Activated CD4-positive, alpha-beta T cell treated with anti-CD3 and anti-CD28 coated beads, Interleukin-10, Interleukin-2, amounts not matched to agents 100 ng/mL and 50 ng/mL, durations not matched to agents 16 hours and 8 hours (primary cell): ENCODE measurements at places on chromosomes 4 and X.

DNA sequence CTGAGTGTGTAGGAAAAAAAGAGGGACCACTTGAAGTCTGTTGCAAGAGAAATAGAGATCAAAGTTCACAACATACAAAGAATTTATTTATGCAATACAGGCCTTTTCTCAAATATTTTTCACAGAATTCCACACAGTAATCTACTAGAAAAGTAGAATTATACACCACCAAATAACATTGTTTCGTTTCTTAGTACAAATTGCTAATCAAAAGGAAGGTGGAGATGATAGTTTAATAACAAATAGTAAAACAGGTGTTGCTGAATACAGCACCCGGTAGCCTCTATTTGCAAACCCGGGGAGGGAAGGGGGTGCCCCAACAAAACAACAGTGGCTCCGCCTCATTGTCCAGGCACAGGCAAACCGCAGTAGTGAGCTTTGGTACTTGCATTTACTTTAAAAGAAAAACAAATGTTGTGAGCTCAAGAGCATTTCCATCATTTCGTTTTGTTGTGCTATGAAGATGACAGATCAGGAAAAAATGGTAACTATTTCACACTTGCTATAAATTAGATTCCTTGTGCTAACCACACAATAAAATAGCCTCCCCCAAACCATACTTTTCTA, 186.4 kb downstream of the DCLK2 start:
- no peak for DNase-seq

DNA sequence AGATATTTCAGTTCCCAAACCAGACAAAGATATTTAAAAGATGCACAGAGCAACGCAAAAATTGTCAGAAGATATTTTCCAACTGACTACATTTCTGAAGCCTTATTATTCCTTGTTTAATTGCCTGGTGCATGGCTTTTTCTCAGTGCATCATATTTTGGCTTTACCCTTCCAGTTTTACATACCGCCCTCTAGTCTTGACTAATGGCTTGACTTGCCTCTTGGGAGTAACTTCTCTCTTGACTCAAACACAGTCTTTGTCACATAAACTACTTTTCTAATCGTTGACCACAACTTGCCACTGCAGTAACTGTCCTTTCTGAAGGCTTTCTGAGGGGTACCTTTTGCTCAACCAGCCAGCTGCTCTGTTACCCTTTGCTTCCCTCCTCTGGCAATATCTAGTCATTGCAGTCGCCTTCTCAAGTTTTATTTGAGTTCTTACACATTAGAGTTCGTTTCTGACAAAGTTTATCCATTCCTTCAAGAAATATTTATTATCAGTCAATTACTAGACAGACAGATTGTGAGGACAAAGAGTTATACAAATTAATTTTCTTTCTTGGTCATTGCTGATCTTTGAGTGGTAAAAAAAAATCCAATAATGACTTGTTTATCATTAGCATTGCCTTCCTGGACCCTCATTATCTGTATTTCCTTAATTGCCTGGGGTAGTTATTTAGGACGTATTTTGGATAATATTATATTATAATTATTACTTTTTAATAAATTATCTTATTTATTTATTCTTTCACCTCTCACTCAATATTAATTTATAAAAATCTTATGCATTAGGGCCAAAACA, 506.9 kb upstream of the PCDH10 start:
- peak; percentile 22 for DNase-seq

- DNase-seq = no peak
Measured at GRCh38 chr4:100644150-100644549, 126.3 kb upstream of the EMCN start.

DNA sequence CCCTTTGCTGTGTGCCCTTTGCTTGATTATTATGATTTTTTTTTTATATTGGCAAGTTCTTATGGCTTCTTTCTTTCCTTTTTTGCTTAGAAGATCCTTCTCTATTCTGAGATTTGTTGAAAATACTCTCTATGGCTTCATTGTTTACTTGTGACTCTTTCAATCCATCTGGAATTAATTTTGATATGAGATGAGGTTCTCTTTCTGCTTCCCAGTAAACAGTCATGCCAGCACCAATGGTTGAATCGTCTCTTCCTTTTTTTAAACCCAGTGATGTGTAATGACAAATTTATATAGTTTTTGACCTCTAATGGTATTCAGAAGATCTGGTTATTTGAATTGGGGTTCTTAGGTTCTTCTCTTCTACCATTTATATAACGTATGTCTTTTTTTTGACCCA, 121.8 kb downstream of the ARHGAP10 start:
- no peak for DNase-seq

- DNase-seq = peak; percentile 59
Measured at GRCh38 chr4:9812501-9813340, 31.3 kb downstream of the DRD5 start.

GRCh38 chrX:3346501-3347259, at the start of gene MXRA5:
Gene MXRA5 (minus strand): TSS chrX:3346652. CDS start chrX:3343833, 2,819 bp downstream.
- no peak for DNase-seq

DNA sequence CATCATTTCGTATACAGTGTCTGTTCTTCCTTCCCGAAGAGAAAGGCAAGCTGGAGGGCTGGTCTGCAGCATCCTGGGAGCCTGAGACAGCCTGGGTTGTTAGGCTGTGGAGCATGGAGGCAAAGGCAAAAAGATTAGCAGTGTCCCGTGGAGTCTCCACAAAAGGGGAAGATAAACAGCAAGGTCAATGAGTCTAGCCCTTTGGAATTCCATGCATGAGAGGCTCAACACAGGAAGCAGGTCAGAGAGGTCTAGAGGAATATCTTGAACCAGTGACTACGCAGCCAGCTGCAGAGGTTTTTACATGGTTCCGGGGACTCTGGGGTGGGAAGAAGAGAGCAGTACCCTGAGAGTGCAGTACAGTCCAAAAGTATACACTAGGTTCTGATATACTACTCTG, 12.2 kb upstream of the MCF2 start:
- DNase-seq = no peak

DNA sequence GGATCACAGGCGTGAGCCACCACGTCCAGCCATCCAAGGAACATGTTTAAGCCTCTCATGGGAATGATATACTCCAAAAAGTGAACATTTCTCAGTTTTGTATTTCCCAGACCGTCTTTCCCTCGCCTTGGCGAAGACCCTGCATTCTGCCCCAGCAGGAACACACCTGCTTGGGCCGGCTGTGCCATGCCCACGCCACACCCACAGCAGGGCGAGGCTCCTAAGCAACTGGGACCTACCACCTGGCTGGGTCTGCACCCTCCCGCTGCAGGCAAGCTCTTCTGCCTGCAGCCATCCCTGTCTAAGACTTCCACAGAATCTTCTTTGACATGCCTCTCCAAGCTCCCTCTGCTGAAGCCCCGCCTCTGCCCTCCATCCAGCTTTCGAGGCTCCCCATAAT, 3.6 kb downstream of the CCNQ start:
- DNase-seq = no peak

GRCh38 chrX:47186096-47186740, 7.4 kb upstream of the UBA1 start:
- no peak for DNase-seq

DNA sequence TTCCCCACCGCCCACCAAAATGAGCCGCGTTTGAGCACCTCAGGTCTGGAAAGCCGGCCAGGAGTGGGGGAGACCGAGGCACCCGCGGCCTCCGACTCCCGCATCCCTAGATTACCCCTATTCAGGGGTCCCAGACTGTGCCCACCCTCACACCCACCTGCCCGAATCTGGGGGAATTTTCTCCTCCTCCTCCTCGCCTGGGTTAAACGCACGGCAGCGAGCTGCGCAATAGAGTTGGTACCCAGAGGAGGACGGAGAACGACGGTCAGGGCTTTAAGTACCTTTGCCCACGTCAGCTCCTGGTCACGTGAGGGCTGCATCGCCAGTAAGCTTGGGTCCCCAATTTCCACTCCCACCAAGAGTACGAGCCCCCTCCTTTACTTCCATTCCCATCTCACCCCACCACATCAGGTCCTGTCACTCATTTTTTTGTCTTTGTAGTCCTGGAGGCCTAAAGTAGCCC, at the start of gene ARMCX2:
Gene ARMCX2 (minus strand): TSS at position 250 of the 463 bp plus-strand sequence. CDS start 2,262 bp downstream, outside the sequence.
- peak; percentile 13 for DNase-seq

DNA sequence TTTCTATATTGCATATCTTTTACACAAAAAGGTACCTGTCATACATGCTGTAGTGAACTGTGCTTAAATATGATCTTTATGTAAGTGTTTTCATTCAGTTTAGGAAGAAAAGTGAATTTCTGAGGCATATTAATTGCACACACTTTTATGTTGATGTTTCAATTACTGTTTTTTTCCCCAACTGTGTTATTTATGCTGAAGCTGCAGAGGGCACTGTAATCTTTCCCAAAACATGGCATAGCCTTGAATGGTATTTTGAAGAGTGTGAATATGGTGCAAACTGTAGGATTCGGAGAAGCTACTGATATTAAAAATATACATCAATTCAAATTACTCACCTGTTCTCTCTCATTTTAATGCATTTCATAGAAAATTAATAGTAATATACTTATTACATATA, 6.0 kb upstream of the CENPE start:
- no peak for DNase-seq

GRCh38 chrX:142483965-142484364, 278.9 kb upstream of the MAGEC2 start:
- DNase-seq = no peak

DNA sequence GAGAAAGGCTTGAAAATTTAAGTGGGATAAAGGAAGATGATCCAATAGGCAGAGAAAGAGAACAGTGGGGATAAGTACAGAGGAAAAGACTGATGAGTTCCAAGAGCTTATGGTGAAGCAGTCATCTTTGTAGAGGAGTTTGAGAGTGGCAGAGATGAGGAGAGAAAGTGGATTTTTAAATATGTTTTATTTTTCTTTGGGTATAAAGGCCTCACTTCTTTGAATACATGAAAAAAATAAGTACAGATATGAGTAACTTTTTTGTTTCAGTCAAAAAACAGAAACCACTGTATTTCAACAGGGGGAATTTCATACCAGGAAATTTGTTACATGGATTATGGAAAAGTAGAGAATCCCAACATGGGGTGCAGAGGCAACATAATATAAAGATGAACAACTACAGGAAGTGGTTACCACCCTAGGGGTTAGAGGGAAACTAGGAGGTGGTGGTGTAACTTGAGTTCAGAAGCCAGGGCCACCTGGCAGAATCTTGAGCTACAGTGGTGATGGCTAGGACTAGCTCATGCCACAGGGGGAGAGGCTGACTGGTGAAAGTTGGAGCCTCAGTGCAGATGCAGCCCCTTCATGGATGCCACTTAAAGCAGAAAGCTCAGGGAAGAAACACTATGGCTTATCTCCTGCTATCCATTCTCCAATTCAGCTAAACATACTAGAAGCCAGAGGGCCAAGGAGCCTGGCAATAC, 3.4 kb upstream of the CYBB start:
- DNase-seq = peak; percentile 34

DNA sequence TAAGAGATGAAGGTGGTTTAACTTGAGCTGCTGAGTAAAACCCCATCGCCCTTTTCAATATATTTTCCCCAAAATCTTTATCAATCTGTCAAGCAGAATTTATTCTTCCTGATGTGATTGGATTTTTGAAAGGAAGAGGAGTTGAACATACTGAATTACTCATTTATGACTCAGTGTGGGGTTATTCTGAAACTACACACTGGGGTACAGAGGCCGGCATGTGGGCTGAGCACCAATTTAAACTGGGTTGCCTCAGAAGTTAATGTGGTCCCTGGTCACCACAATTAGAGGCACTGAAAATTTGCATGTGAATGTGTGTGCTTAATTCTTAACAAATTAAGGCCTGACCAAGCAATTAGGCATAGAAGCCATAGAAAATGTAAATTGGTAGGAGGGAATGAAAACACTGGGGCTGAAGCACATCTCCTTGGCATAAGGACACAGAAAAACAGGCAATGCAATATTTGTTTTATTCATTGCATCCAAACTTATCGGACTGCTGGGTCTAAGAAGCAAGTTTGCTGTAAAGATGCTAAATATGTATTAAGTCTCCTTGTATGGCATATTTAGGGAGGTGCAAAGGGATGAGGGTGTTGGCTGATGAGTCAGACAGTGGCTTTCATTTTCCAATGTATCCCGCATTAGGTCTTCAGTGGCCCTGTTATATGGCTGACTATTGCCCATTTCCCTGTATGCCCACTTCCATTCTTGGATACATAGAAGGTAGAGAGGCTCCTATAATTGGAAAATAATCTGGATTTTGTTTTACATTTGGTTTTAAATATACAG, 170.9 kb downstream of the IL15 start:
- DNase-seq = no peak

DNA sequence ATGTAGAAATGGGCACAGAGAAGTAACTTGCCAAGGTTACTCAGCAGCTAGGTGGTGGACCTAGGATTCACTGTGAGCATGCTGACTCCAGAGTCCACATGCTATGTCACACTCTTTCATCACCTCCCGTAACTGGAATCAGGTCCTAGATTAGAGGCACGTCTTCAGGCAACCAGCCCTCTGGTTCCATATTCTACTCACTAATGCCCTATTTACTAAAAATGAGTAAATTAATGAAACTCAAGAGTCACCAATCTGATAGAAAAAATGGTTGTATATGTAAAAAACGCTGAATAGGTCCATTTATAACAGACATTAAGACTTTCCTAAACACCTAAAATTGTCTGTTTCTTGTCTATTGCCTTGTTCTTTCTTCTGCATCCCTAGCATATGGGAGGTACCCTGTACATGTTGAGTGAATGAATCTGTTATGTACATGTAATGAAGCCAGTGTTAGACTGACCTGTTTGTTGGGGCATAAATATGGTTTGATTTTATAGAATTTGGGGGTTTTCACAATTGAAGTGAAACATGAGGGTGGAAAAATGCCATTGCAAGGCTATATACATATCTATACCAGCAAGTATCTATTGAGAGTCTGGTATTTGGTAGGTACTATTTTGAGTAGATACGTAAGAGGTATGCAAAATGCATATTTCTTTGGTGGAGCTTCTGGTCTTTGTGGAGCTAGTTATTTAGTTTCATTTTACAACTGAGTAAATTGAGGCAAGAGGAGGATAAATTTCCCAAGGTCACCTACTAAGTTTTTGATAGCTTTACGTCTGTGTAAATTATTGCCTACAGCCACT, 7.5 kb upstream of the RUFY3 start:
- no peak for DNase-seq

- no peak for DNase-seq
Measured at GRCh38 chrX:74509989-74510388, 88.7 kb downstream of the SLC16A2 start.

GRCh38 chr4:498328-498904, 540 bp downstream of the ZNF721 start:
- no peak for DNase-seq

- no peak for DNase-seq
Measured at GRCh38 chr4:107625391-107625902, 94.6 kb downstream of the PAPSS1 start.

- no peak for DNase-seq
Measured at GRCh38 chr4:79272126-79272525, 53.7 kb downstream of the NAA11 start.

DNA sequence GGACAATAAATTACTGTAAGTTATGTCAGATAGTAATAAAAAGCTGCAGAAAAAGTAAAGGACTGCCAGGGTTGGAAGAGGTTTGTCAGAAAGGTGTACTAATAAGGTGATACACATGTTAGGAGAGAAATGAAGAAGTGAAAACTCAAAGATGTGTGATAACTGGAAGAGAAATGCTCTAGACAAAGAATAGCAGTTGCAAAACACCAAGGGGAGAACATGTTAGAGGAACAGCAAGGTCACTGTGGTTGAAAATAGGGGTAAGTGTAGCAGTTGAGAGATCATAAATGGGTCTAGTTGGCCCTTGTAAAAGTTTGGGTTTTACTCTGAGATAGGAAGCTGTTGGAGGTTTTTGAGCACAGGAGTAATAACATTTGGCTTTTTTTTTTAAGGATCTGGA, 46.9 kb downstream of the HSPA4L start:
- no peak for DNase-seq
